Left forelimb (tissue), 1 donor: ENCODE measurements at places on chromosomes 12 and 14.

DNA sequence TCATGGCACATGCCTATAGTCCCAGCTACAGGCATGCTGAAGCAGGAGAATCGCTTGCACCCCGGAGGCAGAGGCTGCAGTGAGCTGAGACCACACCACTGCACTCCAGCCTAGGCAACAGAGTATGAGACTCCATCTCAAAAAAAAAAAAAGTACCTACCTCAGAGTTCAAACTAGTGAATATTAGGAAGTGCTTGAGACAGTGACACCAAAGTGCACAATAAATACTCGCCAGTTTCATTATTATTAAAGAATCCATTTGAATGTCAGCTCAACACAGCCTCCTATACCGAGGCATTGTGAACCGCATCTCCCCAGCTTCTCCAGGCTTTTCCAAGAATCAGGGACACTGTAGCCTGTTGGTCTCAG, 5.0 kb downstream of the GAPDH start:
- DNase-seq, result no peak

DNA sequence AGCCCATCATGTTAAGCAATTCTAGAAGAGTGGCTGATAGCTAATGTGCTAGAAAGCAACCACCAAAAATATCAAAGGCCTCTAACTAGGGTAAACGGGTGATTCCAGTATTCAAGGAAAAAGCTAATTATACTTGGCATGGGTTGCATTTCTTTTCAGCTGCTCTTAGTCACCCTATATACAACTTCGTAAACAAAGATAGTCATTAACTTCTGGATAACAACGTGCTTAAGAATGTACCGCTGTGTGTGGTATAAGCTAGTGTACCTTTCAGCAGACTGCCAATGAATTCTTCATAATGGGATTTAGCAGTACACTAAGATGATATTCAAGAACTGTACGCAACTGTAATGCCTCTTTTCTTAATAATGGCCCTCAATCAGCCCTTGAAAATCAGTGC, 42.2 kb upstream of the SLC6A13 start:
- DNase-seq, result no peak

GRCh38 chr12:49201595-49202295, 12.9 kb upstream of the TUBA1A start:
- DNase-seq, result no peak

DNA sequence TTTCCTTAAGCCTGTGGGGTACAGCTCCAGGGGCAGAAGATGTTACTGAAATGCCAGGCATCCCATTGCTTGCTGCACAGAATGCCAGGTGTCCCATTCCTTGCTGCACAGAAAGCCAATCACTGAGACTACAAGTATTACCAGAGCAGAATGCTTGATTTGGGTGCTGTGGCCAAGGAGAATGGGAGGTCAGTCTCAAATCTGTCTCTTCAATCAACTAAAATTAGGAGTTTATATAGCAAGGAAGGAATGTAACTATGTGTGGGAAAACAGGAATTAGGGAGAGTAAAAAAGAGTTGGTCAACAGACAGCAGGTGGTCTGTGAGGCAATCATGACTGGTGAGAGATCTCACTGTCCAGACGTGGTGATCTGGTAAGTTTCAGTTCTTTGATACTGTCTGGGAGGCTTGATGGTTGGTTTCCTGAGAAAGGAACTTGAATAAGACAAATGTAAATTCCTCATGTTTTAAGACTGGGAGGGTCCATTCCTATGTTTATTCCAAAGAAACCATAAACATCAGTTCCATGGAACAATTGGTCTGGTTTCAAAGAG, 31.2 kb upstream of the VASH1 start:
- no peak for DNase-seq

- DNase-seq, result no peak
Measured at GRCh38 chr12:108367436-108367835, 28.3 kb upstream of the CMKLR1 start.

GRCh38 chr12:95762123-95762785, 28.3 kb downstream of the NTN4 start:
- no peak for DNase-seq

DNA sequence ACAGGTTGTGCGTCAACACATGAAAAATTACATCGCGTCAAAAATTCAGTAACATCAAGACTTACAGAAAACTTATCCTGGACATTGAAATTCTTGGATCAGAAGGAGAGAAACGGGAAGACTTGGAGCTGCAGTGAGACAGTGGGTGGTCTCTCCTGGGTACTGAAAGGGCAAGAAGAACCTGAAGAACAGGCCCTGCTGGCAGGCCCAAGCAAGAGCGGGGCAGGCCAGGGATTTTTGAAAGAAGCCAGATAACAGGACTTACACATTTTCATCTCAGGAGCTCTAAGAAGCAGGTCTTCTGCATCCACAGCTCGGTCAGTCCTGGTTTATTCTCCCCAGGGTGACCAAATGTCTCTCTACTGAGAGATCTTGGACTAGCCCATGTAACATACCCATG, 466.5 kb upstream of the SOX5 start:
- DNase-seq, result no peak

DNA sequence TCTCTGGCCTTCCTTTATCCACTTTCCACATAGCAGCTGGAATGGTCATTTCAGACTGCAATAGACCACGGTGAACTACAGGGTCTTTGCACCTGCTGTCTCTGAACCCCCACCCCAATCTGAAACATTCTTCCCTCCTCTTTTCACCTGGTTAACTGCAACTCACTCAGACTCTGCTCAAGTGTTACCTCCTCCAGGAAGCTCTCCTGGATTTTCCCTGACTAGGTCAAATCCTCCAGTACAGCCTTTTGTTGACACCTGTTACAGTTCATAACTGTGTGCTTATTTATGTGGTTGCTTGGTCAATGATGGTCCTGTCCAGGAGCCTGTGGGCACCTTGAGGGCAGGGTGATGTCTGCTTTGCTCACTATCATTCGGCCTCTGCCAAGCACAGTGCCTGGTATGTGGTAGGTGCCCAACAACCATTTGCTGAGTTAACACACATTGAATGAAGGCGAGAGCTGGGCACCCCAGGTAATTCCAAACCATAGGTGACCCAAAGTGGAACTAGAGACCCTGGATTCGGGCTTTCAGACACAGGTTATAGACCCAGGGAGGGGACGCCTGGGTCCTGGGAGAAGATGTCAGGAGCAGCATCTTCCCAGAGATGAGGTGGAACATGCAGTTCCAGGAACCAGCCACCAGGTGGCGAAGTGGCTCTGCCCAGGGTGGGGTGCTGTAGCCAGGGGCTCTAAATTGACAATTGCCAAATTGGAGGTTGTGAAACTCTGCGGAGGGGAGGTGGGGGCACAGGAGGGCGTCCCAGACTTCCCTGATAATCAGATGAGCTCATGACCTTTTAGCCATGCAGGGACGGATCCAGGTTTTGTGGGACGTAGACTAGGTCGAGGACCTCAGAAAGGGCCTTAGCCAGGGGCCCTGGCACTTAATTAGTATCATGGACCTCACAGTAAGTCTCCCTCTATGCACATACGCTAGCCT, 28.1 kb downstream of the TRPV4 start:
- DNase-seq, result peak; percentile 73

GRCh38 chr14:96582411-96582961, 80.3 kb downstream of the PAPOLA start:
- DNase-seq, result peak; percentile 58

DNA sequence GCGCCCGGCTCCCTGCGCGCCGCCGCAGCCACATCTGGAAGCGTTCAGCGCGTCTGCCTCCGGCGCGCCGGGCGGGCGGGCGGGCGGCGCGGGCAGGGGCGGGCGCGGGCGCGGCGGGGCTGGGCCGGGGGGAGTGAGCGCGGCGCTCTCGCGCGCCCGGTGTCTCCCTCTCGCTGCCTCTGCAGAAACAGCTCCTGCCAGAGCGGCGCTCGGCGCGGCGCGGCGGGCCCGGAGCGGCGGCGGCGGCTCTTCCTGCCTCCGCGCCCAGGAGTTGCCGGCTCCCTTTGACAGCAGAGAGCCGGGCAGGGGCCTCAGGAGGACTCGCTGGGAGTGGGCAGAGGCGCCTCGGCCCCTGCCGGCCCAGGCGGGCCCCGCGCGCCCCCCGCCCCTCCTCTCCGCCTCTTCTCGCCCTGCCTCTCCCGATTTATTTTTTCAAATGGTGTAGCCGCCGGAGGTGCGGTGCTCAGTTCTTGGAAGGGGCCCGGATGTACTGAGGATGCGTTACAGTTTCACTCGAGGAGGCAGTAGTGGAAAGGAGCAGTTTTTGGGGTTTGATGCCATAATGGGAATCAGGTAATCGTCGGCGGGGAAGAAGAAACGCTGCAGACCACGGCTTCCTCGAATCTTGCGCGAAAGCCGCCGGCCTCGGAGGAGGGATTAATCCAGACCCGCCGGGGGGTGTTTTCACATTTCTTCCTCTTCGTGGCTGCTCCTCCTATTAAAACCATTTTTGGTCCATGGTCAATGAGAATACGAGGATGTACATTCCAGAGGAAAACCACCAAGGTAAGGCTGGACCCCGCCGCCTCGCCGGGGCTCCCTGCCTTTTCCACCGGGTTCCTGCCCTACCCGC, at the start of gene CACNA1C:
Gene CACNA1C (plus strand): TSS at position 162 of the 853 bp plus-strand sequence. CDS start 576 bp downstream, at position 738.
- DNase-seq, result peak; percentile 85

GRCh38 chr12:113136128-113136989, 798 bp upstream of the RASAL1 start:
- DNase-seq, result no peak

- DNase-seq, result no peak
Measured at GRCh38 chr14:63504648-63505047, 38.5 kb downstream of the PPP2R5E start.

DNA sequence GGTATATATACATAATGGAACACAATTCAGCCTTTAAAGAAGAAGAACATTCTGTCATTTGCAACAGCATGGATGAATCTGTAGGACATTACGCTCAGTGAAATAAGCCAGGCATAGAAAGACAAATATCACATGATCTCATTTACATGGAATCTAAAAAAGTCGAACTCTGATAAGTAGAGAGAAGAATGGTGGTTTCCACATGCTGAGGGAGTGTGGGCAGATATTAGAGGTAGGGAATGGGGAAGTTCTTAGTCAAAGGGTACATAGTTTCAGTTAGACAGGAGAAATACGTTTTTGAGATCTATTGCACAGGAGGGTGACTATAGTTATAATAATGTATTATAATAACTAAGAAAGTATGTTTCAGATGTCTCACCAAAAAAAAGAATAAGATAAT, 71.4 kb downstream of the ADAMTS20 start:
- DNase-seq, result no peak

DNA sequence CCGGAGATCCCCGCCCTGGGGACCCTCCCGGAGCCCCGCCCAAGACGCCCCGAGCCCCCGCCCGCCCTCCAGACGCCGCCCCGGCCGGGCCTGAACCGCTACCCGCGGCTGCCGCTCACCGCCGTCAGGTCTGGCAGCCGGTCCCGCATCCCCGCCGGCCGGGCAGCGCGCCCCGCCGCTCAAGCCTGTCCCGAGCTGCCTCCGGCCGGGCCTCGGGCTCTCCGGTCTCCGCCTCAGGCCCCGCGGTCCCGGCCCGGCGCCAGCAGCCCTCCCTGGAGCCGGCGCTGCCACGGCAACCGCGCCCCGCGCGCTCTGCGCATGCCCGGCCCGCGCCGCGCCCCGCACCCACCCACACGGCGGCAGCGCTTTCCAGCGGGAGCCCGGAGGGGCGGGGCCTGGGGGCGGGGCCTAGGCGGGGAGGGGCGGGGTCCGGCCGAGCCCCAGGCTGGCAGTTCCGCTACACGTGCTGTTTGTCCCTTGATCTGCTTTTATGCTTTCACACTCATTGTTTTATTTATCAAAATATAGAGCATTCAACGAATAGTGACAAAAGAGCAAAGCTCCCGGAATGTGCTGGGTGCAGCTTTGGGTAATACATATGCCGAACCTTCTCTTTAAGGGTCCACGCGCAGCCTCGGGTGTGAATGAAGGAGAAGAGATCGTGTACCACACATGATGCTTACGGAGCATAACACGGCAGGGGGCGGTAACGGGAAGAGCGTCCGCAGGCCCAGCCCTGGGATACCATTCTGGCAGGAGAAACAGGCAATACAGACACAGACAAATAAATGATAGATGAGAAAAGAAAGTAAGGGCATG, at the start of gene STX2:
Gene STX2 (minus strand): TSS at position 300 of the 819 bp plus-strand sequence. CDS start 151 bp downstream, at position 149.
- peak; percentile 93 for DNase-seq

GRCh38 chr14:74539503-74539902, 45.9 kb downstream of the ISCA2 start:
- DNase-seq, result no peak

DNA sequence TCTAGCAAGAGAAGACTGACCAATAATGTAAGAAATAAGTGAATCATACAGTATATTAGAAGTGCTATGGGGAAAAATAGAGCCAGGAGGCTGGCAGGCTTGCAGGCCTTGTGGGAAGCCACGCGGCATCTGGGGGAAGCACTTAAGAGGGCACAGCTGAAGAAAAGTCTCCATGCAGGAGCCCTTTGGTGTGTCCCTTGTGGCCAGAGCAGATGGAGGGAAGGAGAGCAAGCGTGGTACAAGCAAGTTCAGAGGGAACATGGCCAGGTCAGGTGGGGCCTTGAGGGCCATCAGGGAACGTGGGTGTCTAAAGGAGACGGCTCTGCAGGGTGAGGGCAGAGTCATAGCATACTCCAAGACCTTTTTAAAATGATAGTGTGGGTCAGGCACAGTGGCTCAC, 51.7 kb downstream of the LRRC74A start:
- DNase-seq, result no peak

- DNase-seq, result no peak
Measured at GRCh38 chr14:55245657-55246268, 25.5 kb upstream of the FBXO34 start.

DNA sequence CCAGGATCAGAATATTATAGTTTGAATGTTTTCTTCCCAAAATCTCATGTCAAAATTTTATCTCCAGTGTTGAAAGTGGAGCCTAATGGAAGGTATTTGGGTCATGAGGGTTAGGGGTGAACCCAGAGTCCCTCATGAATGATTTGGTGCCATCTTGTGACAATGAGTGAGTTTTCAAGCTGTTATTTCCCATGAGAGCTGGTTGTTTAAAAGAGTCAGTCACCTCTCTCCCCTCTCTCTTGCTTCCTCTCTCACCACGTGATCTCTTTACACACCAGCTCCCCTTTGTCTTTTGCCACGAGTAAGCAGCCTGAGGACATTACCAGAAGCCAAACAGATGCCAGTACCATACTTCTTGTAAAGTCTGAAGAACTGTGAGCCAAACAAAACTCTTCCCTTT, 561.6 kb downstream of the RERGL start:
- no peak for DNase-seq

DNA sequence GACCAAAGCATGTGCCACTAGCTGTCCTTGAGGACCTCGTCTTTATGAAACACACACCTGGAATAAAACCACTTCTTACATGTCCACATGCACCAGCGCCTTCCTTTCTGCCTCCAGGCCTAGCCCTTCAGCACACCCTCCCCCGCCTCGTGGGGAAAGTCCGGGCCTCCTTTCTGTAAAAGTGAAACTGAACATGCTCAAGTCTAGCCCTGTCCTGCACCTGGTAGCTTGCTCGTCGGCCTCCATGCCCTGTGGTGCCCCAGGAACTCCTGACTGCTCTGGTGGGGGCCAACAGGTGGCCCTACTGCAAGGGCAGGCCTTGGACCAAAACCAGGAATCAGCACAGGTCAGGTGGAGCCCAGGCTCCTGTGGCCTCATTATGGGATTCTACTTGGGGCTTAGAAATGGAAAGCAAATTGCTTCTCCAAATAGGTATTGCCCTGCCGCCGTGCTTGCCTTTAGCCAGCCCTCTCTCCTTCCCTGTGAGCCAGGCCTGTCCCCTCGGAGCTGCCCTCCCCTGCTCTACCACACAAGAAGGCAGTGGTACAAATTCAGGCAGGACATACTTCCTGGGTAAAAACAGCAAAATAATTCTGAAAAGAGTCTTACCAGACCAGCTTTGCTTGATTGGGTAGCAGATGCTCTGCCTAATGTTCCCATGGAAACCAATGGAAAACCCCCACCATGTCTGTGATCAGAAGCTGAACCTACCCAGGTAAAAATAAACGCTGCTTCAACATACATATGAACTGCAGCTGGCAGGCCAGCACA, 43.5 kb downstream of the ERH start:
- no peak for DNase-seq
